ENCODE measurements at places on chromosomes 6 and 20.

DNA sequence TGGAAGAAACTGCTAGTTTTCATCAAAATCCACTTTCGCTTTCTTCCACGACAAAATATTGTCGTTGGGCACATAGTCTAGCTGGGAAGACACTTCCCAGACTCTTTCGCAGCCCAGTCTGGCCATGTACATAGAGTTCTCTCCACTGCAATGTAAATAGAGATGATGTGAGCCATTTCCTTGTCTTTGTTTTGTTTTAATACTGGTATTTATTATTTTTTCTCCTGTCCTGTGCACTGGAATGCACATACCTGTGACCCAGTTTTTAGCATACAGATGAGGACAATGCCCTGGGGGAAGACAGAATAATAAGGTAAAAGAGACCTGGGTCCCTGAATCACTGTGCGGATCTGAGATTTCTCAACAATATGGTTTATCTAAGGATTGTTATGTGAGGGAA lies 149.5 kb upstream of the BMP5 start:
- DNase-seq: no peak

DNA sequence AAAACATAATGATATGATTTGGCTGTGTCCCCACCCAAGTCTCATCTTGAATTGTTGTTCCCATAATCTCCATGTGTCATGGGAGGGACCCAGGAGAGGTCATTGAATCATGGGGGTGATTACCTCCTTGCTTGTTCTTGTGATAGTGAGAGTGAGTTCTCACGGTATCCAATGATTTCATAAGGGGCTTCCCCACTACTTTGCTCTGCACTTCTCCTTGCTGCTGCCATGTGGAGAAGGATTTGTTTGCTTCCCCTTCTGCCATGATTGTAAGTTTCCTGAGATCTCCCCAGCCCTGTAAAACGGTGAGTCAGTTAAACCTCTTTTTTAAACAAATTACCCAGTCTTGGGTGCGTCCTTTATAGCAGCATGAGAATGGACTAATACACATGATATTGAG lies 156.8 kb upstream of the PLCB4 start:
- no peak for DNase-seq

- DNase-seq: peak; percentile 3
Observed at GRCh38 chr6:105317607-105318533, 85.0 kb downstream of the PREP start.

- DNase-seq: peak; percentile 44
Observed at GRCh38 chr6:33316603-33317418, 733 bp downstream of the ZBTB22 start.

DNA sequence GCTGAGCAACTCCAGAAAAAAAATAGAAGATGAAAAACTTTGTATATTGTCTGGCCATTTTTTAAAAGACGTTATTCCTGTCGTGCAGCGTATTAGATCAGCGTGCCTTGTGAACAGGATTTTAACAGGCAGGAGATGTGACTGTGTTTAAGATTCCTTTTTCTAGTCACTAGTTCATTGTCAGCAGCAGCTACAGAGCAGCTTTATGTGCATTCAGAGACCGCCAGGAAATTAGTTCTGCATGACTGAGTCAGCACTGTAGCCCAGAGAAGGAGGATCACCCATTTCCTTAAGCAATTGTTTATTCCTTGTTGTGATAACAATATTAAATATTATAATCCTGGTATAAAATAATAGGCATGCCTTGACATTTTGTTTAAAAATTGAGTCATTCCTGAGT lies 75.4 kb upstream of the ADGRB3 start:
- DNase-seq: no peak

DNA sequence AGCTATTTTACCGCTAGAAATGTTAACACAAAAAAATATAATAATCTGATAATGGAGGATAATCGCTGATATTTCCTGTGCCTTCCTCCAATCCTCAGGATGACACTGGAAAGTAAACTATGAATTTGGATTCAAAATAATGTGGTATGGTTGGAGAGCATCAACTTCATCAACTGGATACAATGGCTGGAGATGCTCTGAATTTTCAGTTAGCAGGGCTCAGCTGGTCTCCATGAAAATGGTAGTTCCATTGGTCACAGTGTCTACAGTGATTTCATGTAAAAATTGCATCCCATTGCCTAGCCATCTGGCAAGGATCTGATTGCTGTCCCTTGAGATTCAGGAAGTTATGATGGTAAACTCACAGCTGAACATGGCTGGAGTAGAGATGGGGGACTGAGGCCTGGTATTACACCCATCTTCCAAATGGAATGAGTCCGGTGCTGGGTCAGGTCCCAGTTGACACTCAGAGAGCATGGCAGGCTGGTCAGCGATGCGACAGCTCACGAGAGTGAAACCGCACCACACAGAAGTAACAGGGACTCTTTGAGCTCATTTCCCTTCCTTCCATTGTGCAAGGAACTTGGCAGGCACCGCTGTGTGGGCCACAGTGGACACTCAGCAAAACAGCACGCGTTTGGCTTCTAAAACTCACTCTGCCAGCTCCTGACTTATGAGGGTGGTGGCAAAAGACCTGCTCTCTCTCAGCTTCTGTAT lies 142.4 kb upstream of the TNFAIP3 start:
- no peak for DNase-seq

DNA sequence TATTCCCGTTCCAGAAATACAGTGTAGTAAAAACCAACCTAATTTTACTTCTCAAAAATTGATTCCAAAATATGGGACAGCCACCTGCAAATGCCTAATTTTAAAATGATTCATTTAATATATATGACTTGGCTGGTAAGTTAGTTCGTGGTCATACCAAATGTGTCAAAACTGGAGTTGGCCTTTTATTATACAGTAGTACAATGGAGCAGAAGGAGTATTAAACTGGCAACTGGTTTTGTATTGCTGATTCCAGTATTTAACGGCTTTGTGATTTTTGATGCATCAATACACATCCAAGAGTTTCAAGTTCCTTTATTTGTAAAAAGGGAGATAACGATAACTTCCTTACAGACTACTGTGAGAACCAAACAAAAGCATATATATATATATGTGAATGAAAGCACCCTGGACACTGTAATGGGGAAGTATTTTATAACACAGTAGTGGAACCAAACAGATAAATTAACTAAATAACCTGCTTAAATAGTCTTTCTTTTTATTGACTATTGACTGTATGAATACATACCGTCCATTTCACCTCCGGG lies 24.8 kb downstream of the SAMHD1 start:
- DNase-seq: no peak

- DNase-seq: no peak
Observed at GRCh38 chr6:22067122-22067521, 229.7 kb downstream of the PRL start.

GRCh38 chr6:136524936-136525413 lies 25.2 kb downstream of the MAP7 start:
- DNase-seq: no peak

Data from CD4-positive, alpha-beta T cell treated with Interleukin-21 for 1 hour (primary cell).